ENCODE measurements at places on chromosomes 7 and 10. TPM values are rescaled to one million over a fixed set of nuclear protein-coding genes. Genes with fewer than 3 reads are reported as not detected.

The AS3MT gene
- 0.12 TPM for total RNA-seq

The VAX1 gene
- not detected for total RNA-seq

The CHCHD2 gene
- total RNA-seq = 479 TPM

The ANKRD16 gene
- total RNA-seq = 5.2 TPM

The ZNF425 gene
- total RNA-seq = 1.1 TPM

The ATP6V0A4 gene
- total RNA-seq = 0.66 TPM
